ENCODE measurements at places on chromosomes 4 and X.

GRCh38 chrX:9291629-9292028 is 173.2 kb upstream of the TBL1X start:
- DNase-seq = no peak

GRCh38 chrX:32896088-32896487 is 315.3 kb downstream of the DMD start:
- DNase-seq = no peak

DNA sequence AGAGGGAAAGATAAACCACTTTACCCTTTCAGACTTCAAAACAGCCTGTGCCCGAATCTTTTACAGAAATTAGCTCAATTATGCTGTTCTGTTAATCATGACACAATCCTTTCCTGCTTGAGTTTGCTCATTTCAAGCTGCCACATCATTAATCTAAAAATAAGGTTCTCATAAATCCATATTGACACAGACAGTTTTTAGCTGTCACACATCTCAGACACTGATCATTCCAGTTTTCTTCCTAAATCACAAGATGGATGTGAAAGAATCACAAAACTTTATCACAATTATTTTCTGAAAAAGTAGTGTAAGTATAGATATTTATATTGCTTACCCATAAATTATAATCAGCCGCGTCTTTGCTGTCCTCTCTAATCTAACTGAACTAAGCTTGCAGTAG is 27.9 kb upstream of the AMELX start:
- DNase-seq = no peak

DNA sequence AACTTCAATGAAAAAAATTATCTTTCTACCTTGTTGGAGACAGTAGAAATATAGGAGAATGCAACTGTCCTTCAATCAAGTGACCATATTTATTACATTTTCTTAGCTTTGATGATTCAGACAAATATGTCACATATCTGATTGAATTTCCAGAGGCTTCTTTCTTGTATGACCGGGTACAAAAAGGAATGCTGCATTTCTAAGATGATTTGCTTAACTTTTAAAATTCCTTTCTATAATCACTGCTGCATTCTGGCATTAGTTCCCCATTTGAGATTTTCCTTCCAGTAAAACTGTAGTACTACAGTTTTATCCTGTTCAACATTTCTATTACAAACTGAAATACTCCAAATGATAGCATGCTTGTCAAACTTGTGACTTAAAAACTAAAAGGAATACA is 5.2 kb downstream of the MFSD8 start:
- no peak for DNase-seq

DNA sequence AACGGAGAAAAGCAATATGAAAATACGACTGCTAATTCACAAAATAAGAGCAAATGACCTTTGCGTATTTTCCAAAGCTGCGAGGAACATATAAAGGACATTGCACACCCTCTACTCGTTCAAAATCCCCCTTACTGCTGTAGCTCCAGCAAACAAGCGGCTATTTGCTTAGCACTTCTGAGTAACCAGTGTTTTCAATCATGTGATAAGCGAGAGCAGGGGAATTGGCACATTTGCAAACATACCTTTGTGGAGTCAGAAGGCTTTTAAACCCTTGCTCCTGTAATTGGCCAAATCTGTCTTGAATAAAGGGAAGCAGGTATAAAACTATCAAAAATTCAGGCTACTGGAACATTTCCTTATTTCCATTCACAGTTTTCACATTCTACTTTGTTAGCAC is 610.2 kb downstream of the UBE2NL start:
- DNase-seq = no peak

GRCh38 chr4:4532371-4533154 is 9.3 kb downstream of the STX18 start:
- DNase-seq = no peak

- DNase-seq = no peak
These were observed 178.2 kb downstream of the HS3ST1 start for GRCh38 chr4:11250510-11250909.

- no peak for DNase-seq
These were observed 72.6 kb downstream of the DMD start for GRCh38 chrX:33138677-33139249.

DNA sequence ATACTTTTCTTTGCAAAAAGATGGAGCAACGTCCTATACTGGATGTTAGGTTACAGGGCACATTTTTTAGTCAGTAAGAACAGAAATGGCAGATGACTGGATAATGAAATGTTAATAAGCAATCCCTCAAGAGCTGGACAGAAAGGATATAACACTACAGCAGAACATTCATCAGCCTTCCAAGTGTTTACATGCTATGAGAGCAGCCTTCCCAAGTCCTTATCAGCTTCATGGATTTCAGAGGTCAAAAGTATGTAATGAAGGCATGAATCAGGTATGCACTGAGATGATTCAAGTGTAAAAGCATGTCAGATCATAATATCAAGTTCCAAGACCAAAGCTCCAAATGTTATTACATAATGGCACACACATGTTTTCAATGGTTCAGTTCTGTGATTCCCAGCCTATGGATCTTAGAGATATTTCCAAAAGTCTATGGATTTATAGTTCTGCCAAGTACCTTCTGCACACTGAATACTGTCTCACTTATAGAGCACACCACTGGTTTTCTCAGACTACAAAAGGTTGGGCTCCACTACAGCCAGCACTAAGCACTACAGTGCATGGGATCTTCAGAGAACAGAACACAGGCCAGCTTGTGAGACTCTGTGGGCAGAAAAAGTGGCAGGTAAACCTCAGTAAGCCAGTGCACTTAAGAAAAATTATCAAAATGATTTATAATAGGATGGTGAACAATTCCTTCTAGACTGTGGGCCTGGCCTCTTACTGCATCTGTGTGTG is 49.2 kb downstream of the GPC4 start:
- DNase-seq = no peak

- DNase-seq = no peak
These were observed 549.4 kb downstream of the TLL1 start for GRCh38 chr4:166422475-166422874.

DNA sequence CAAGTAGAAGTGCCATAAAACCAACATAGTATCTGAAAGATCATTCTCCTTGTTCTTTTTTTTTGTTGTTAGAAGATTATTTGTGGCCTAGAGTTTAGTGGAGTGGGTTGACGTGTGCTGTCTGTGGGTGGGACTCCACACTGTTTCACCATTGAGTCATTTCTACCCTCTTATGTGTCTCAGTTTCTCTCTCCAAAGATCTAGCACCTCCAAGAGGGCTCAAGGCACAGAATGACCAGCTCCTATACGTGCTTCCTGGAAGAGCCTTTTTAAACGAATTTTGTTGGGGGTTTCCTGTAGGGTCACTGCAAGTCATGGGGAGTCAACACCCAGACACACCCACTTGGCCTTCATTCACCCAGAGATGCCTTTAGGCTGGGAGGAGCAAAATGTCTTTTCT is 150.1 kb downstream of the KLF8 start:
- DNase-seq = no peak

DNA sequence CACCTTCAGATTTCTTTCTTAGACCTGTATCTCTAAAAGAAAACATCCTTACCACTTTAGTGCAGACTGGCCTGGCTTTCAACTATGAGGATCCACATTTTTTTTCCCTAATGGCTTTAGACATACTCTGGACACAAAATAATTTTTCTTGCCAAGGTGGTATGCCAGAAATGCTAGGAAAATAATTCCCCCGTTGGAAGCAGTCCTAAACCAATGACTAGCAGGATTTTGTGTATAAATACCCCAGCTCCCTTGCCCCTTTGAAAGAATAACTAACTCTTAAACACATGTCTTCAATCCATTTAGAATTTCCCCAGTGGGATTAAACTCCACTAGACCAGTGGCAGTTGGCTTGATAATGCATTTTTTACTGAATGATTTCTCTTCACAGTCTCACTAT is 500.5 kb upstream of the FTHL17 start:
- no peak for DNase-seq

DNA sequence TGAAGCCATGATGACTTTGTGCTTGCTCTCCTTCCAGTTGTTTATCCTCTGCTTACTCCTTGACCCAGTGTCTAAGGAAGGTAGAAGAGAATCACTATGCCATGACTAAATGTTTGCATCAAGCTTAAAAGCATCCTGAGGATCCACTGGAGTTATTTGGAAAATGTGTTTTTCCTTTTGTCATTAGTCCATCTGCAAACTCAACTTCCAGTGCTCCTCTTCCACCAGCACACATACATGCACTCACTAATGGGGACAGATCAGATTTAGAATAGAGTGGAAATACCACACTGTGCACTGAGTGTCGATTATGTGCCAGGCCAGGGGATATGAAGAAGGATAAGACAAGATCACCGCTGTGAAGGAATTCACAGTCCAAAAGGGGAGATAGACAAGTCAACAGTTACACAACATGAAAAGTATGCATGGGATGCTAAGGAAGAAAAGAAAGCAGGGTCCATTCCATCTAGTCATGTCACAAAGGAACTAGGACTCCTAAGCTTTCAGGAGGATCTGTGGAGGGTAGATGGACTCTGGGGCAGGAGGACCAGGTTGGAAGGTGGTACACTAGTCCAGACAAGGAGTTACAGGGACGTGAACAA is 1.9 kb downstream of the OCIAD2 start:
- no peak for DNase-seq

DNA sequence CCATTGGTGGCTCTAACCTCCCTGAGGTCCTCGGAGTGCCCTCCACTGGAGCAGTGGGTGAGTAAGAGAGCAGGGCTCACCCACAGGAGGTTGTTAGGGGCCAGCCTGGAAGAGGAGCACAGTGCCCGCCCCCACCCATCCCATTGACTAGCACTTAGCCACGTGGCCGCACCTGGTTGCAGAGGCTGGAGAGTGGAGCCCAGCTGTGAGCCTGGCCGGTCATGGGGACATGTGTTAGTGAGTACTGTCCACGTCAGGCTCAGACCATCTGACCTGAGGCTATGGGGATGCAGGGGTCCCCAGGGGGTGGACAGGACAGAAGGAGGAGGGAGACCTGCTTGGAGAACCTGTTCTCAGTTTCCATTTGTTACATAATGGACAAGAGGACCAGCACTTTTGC is 1.4 kb upstream of the MAN2B2 start:
- DNase-seq = no peak

DNA sequence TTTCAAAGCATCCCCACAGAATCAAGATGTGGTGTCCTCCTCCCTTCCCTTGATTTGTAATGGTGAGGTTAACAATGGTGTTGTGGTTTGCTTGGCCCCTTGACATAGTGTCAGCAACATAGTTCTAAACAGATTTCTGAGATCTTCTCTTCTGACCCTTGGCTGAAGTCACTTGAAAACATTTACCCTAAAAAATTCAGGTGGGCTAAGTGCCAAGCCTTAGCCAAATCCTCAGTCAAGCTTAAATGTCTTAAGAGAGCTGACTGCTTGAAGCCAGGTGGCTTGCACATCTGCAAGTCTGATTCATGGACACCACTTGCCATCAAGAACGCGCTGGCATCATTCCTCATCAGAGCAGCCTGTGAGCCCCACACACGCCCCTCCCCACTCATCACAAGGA is 173.2 kb downstream of the MGST2 start:
- no peak for DNase-seq

DNA sequence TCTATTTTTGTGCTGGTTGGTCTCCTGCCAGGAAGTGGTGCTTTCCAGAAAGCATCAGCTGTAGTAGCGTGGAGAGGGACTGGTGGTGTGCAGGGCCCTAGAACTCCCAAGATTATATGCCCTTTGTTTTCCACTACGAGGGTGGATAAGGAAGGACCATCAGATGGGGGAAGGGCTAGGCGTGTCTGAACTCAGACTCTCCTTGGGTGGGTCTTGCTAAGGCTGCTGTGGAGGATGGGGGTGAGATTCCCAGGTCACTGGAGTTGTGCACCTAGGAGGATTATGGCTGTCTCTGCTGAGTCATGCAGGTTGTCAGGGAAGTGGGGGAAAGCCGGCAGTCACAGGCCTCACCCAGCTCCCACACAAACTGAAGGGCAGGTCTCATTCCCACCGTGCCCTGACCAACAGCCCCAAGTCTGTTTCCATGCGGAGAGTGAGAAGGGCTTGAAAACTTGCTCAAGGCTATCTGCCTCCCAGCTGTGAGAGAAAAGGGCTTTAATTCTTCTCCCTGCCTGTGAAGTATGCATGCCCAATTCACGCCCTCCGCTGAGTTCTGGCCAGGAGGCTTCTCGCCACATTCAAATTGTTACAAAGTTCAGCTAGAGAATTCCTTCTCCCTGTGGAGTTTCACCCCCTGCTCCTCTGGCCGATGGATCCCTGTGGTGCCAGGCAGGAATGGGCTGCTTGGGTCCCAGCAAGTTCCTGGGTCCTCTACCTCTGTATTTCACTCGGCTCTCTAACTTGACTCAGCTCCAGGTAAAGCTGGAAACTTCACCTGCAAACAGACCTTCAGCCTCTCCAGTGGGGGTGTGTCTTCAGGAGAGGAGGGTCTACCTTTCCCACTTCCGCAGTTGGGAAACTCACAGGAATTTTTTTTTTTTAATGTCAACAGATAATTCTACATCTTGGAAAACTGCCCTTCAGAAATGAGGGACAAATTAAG is 7.7 kb upstream of the CSTF2 start:
- no peak for DNase-seq

- no peak for DNase-seq
These were observed 3.9 kb downstream of the KLHL8 start for GRCh38 chr4:87216469-87216868.

- no peak for DNase-seq
These were observed 102.2 kb downstream of the SEL1L3 start for GRCh38 chr4:25760518-25761157.

GRCh38 chrX:150688911-150689451 is 4.2 kb upstream of the MTMR1 start:
- DNase-seq = no peak

DNA sequence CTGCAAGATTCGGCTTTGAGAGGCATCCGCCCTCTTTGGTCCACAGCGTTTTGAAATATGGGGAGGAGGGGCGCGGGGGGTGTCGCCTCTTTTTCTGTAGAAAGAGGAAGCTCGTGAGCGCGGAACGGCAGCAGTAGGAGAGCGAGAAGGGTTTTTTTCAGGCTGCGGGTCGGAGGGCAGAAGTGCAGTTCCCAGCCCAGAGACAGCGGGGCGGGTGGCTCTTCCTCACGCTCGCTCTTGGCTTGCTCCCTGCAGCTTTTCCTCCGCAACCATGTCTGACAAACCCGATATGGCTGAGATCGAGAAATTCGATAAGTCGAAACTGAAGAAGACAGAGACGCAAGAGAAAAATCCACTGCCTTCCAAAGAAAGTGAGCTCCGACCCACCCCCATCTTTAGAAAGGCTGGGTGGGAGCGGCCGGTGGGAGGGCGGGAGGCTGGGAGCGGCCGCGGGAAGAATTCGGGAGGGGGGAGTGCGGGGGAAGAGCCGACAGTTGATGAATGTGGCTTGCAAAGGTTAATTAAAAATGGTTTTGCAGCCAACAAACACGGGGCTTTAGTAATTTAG is 1.2 kb downstream of the TMSB4X start:
- DNase-seq = no peak

GRCh38 chr4:102263024-102263787 is 82.1 kb downstream of the SLC39A8 start:
- peak; percentile 1 for DNase-seq

- DNase-seq = no peak
These were observed 35.6 kb upstream of the MAGEA8 start for GRCh38 chrX:149845385-149845784.
